NCI-H1694 (cell line): ENCODE measurements at places on chromosomes 5 and 9.
A peak's percentile ranks its signal among the peaks of the same experiment; 100 is the strongest.

- no peak for DNase-seq
Observed at GRCh38 chr5:79829260-79829659, 139.6 kb downstream of the CMYA5 start.

DNA sequence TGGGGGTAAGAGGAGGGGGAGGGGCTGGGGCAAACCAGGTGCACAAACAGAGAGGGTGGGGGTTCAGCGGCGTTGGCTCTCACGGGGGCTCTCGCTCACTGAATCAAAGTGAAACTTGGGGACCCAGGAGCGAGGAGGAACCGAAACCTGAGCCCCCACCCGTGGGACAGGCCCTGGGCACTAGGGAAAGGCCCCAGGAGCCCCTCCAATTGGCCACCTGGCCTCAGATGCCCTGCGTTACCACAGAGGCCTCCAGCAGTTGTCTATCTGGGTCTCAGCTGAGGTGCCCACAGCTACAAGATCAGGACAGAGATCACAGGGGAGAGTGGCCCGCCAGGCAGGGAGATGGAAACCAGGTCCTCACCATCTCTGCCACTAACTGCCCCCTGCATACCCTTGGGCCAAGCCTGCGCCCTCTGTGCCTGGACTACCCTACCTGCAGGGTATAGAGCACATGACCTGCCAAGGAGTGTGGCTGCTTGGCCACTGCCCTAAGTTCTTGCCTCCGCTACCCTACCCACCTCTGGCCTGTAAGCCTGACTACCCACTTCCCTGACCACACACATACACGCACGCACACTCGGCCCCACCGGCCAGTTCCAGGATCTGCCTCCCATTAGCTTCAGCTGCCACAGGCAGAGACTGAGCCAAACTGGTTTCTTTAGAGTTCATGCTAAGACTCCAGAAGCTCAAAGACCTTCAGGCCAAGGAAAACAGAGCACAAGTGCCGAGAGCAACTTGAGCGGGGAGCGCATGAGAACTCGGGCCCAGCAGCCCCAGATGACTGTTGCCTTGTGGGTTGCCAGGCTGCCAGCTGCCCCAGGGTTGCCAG is 39.9 kb downstream of the PAX5 start:
- no peak for DNase-seq

- peak; percentile 45 for DNase-seq
Observed at GRCh38 chr5:142151436-142152383, 43.1 kb downstream of the NDFIP1 start.

- DNase-seq, result no peak
Observed at GRCh38 chr5:160903551-160903950, 51.5 kb upstream of the ATP10B start.

- no peak for DNase-seq
Observed at GRCh38 chr9:136623016-136623841, 39.5 kb upstream of the EGFL7 start.

- DNase-seq, result no peak
Observed at GRCh38 chr5:135694012-135694411, 115.2 kb upstream of the CXCL14 start.

DNA sequence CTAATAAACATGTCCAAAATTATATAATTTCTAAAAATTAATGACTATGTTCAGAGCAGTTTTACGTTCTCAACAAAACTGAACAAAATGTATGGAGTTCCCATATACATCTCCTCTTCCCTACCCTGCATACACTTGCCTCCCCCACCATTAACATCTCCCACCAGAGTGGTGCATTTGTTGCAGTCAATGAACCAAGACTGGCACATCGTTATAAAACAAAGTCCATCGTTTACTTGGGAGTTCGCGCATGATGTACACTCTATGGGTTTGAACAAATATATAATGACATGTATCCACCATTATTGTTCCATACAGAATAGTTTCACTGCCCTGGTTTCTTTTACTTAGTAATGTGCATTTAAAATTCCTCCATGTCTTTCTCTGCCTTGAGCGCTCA is 130.1 kb downstream of the APBA1 start:
- no peak for DNase-seq

- DNase-seq, result no peak
Observed at GRCh38 chr9:94056442-94056974, 27.8 kb upstream of the PTPDC1 start.

DNA sequence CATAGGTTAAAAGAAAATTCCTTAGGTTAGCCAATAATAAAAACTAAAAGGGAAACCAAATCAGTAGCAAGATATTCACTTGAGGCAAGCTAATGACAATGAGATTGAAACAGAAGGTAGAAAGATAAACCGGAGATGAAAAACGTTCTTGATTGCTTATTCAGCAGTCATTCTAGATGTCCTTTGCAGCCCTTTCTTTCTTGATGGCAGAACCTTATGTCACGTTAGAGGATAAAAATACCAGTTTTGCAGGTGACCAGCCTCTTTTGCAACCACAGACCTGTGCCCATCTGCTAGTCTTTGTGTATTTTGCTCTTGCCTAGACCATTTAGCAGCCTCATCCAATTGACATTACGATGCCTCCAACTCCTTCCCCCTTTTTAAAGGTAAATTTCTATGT is 337.8 kb downstream of the DMAC1 start:
- no peak for DNase-seq

GRCh38 chr9:14532456-14533115 is 160.6 kb downstream of the ZDHHC21 start:
- no peak for DNase-seq

DNA sequence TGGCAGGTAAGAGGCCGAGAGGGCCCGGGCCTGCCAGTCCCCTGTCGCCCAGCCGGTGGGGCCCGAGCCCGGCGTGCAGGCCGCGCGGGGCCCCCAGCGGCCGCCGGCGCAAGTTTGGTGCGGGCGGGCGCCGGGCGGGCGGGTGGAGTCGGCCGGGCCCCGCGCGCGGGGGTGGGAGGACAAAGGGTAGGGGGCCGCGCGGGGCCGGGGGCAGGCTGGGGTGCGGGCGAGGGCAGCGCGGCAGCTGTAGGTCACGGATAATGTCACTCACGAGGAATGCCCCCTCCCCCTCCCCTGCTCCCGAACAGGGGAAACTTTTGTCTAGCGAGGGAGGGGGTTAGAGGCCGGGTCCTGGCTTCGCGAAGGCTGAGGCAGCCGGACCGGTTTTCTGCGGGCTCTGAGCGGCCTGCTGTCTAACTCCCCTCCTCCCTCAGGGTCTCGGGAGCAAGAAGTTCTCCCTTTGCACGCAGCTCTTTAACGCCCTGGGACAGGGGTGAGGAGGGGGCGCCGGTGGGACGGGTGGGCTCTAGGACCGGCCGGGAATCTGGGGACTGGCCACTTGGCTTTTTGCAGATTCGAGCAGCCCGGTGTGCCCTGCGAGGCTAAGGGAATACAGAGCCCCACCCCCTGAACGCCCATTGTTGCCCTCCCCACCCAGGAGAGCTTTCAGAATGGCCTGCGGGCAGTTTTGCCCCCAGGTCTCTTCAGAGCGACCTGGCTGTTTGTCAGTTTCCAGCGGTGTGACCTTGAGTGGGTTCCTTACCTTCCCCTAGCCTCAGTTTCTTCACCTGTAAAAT is 21.3 kb upstream of the NDST1 start:
- peak; percentile 21 for DNase-seq

DNA sequence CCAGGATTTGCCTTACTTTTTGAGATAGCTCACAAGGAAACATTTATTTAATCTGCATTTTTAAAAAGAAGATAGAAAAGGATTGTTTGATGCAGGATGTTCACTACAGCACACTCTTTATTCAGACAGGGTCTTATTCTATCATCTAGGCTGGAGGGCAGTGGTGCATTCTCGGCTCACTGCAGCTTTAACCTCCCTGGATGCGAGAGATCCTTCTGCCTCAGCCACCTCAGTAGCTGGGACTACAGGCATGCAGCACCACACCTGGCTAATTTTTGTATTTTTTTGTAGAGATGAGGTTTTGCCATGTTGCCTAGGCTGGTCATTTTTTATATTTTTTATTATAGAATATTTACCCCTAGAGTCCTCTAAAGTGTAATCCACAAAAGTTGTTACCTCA is 221.4 kb downstream of the MCTP1 start:
- DNase-seq, result no peak

DNA sequence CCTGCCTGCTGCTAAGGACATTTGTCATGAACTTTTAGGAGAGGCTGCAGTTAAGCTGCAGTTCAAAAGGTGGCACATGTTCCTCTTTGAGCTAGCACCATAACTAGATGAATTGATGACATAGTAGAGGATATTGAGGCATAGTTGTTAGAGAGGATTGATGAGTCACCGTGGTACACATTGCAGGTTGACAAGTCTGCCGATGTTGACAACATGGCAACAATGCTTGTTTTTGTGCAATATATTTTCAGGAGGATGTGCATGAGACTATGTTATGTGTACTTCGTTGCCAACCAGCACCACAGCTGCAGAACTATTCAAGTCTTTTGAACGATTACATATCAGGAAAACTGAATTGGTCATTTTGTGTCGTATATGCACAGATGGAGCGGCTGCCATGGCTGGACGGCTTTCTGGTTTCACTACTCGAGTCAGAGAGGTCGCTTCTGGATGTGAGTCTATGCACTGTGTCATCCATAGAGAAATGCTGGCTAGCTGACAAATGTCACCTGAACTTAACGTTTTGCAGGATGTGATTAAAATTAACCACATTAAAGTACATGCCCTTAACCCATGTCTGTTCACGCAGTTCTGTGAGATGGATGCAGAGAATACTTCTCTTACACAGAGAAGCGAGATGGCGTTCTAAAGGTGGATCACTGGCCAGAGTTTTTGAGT is 24.2 kb downstream of the ANP32B start:
- no peak for DNase-seq

- no peak for DNase-seq
Observed at GRCh38 chr9:123488722-123489321, 132.8 kb downstream of the CRB2 start.

GRCh38 chr9:92969516-92970466 is 22.5 kb downstream of the FGD3 start:
- DNase-seq, result no peak

- DNase-seq, result no peak
Observed at GRCh38 chr5:148786456-148786855, 40.0 kb upstream of the ADRB2 start.

DNA sequence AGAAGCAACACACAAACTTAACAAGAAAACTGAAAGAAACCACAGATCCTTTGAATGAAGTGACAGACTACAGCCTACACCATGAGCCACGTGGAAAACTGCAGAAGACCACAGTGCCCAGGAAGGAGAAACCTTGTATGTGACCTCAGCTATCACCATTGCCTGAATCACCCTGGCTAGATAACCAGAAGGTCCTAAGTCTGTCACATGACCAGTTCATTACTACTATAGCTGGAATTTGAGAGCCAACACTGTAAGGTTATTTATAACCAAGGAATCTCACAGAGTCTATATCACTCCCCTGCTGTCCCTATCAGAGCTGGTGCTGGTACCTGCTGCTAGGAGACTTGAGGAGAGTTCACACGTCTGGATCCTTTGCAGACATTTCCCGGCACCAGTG is 90.3 kb upstream of the FBXL17 start:
- no peak for DNase-seq

GRCh38 chr5:127898551-127899213 is 184.9 kb upstream of the SLC12A2 start:
- no peak for DNase-seq

- DNase-seq, result peak; percentile 48
Observed at GRCh38 chr5:138789771-138790242, 36.6 kb downstream of the CTNNA1 start.

- DNase-seq, result no peak
Observed at GRCh38 chr5:123360201-123360571, 63.0 kb downstream of the CEP120 start.

GRCh38 chr9:88477300-88477751 is 57.7 kb upstream of the NXNL2 start:
- DNase-seq, result no peak

DNA sequence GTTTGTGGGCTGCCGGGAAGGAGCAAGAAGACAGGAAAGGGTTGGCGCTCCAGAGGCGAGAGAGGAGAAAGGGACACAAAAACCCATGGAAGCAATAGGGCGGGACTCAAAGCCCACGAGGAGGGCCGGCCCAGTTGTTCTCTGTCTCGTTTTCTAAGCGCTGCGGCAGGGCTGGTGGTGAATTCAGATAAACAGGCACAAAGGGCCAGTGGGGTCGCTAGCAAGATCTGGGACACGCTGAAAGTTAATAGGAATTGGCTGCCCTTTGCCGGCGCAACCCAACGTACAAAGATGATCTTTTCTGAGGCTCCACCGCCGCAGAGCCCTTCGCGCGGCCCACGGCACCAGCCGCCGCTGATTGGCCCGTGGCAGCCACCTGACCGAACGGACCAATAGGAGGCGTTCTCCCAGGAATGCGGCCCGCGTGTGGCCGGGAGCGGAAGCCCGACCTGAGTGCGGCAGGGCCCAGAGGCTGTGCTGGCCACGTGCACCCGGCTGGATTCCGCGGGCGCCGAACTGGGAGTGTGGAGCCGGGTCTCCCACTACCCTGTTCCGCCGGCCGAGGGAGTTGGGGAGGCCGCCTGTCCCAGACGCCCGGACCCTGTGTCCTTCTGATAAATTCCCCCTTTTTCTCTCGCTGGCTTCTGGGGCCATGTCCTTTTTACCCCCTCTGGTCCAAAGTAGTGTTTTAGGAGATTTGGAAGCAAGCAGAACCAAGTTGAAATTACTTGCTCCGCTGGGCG is 16.8 kb upstream of the NSD1 start:
- DNase-seq, result no peak

GRCh38 chr5:691817-692528 is 1.2 kb downstream of the TPPP start:
- no peak for DNase-seq

DNA sequence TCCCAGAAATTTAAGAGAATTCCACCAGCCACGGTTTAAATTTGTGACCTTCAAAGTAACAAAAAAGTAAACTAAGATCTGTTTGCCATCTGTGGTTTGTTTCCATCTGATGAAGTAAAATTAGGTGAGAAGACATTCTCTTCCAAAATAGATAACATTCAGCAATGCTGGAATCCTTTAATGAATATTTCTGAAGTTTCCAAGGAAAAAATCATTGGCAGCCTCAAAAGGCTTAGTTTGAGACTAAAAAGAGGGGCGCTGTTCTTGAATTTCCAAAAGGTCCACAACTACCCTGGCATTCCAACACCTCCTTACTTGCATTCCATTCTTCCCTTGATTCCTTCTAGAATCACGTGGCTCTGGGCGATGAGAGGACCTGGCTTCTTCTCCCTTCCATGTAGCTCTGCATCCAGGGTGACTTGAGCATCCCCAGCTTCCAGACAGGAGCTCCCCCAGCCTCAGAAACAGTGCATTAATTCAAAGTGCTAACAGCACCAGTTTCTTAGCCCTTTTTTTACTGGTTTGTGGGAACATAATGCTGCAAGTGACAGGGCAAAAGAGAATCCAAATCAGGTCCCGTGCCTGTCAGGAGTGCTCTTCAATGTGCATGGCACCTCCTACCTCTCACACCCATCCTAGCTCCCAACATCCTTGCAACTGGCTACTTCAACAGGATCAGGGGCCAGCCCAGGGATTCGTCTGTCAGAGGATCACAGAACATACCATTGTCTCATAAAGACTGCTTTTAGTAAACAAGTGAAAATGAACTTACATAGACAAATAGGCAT is 191.5 kb upstream of the S1PR3 start:
- DNase-seq, result no peak

GRCh38 chr5:150670948-150671310 is 9.9 kb downstream of the MYOZ3 start:
- DNase-seq, result no peak
